ENCODE measurements at places on chromosomes 1 and 21.

GRCh38 chr1:47554082-47554481 lies 116.2 kb downstream of the FOXD2 start:
- H3K4me3 ChIP-seq = no peak overlapping the region
- no peaks in the 10 kb centered on the region for H3K4me1 ChIP-seq
- H3K36me3 ChIP-seq = no peaks in the 10 kb centered on the region
- no peak overlapping the region for H3K27ac ChIP-seq
- no peaks in the 10 kb centered on the region for H3K27me3 ChIP-seq

DNA sequence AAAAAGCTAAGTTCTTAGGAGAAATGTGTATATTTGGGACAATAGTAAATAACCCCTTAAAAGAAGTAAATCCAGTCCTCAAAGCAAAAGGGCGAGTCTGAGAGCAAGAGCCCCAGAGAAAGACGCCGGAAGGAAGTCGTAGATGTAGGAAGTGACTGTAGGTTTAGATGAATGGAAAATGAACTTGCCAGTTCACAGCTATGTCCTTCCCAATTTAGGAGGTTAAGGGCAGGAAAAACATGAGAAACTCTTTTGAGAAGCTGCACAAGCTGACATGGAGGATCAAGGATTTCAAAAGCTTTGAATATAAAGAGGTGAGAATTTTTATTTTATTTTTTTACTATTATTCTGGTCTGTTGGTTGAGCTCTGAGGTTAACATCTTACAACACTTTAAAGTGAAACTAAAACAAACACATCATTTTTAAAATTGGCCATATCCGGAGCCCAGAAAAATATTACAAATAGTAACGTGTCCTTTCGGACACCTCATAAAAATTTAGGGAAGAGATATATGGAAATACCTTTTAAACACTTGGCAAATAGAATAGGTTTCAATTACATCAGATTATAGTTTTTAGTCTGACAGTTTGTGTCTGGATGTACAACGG lies 1178.6 kb downstream of the MRPL39 start:
- DNase-seq = no peak
- no peak overlapping the region for H3K27ac ChIP-seq
- no peaks in the 10 kb centered on the region for H3K27me3 ChIP-seq
- no peak overlapping the region for H3K4me3 ChIP-seq
- H3K4me1 ChIP-seq = no peaks in the 10 kb centered on the region

DNA sequence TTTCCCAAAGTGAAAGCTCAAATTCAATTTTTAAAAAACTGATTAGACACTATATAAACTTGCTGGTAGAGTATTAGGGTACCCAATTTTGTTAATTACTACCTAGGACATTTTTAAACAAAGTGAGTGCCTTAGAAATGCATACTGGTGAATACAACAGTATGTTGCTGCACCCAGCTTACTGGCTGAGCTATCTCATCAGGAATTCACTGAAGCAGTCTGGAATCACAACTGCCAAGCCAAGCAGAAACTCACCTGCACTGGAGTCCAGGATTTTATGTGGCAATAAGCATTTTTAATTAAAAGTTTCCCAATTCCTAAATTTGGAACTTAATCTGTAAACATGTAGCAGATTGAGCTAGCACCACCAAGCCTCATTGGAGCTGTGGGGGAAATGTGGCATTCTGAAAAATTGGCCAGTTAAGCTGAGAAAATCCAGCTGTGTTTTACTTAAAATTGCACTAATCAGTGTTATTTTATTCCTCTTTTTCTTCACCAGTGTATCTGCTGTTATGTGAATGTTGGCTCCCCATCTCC lies 61.8 kb downstream of the CLEC20A start:
- no peak overlapping the region for H3K27ac ChIP-seq
- no peaks in the 10 kb centered on the region for H3K36me3 ChIP-seq
- no peak for DNase-seq
- no peak overlapping the region for H3K4me3 ChIP-seq
- no peaks in the 10 kb centered on the region for H3K27me3 ChIP-seq

GRCh38 chr1:98048244-98048643 lies 127.4 kb upstream of the DPYD start:
- H3K36me3 ChIP-seq = no peaks in the 10 kb centered on the region
- no peak overlapping the region for H3K4me3 ChIP-seq
- peak; percentile 56 for DNase-seq
- no peak overlapping the region for H3K27ac ChIP-seq
- H3K27me3 ChIP-seq = peaks cover 48% of the 10 kb centered on the region

- no peaks in the 10 kb centered on the region for H3K36me3 ChIP-seq
- DNase-seq = no peak
- no peaks in the 10 kb centered on the region for H3K4me1 ChIP-seq
- no peak overlapping the region for H3K27ac ChIP-seq
Observed at GRCh38 chr1:75708910-75709309, 15.6 kb upstream of the ACADM start.

DNA sequence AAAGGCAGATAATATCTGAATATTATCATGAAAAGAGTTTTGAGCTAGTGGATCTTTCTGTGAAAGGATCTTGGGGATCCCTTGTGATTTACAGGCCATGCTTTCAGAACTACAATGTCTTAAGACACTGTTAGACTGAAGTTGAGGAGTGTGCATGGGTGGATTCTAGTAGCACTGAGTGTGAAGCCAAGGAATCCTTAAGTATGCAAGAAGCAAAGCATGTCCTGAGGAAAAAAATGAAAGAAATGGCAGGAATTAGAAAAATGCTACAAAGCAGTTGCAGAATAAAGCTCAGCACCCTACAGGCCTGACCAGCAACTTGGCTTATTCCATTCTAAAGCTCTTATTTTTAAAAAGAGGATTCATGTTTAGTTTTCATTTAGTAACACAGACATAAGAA lies 11.9 kb downstream of the STX6 start:
- H3K4me3 ChIP-seq = no peak overlapping the region
- no peaks in the 10 kb centered on the region for H3K36me3 ChIP-seq
- H3K27me3 ChIP-seq = no peaks in the 10 kb centered on the region

- peak within 1 kb of the TSS; percentile 75 for H3K27ac ChIP-seq
- peak within 1 kb of the TSS; percentile 85 for H3K4me3 ChIP-seq
- peaks cover 3% of the 10 kb centered on the region for H3K4me1 ChIP-seq
- H3K36me3 ChIP-seq = peaks cover 20% of the 10 kb centered on the region
- peak; percentile 99 for DNase-seq
- H3K27me3 ChIP-seq = no peaks in the 10 kb centered on the region
Observed at GRCh38 chr1:150696995-150697927, at the start of gene GOLPH3L. TSS of gene GOLPH3L (minus strand) at chr1:150697154. CDS start at chr1:150694838, 2,316 bp downstream.

DNA sequence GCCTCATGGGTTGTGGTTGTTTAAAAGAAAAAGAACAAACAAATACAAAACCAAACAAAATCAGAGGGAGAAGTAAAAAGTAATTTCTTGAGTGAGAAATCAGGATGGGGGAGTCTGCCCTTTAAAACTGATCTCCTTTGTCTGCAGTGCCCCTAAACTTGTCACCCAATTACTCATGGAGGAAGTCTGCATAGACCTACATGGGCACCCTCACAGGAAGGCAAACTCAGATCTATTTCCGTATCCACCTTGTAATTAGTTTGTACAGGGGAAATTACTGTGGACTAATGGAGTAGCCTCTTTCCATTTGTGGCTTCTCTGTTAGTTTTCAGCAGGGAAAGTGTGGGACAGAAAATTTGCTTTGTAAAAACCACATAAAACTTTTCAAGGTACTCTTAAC lies 600.4 kb downstream of the ADGRL2 start:
- no peaks in the 10 kb centered on the region for H3K27me3 ChIP-seq
- H3K36me3 ChIP-seq = no peaks in the 10 kb centered on the region
- H3K4me1 ChIP-seq = no peaks in the 10 kb centered on the region
- DNase-seq = no peak

DNA sequence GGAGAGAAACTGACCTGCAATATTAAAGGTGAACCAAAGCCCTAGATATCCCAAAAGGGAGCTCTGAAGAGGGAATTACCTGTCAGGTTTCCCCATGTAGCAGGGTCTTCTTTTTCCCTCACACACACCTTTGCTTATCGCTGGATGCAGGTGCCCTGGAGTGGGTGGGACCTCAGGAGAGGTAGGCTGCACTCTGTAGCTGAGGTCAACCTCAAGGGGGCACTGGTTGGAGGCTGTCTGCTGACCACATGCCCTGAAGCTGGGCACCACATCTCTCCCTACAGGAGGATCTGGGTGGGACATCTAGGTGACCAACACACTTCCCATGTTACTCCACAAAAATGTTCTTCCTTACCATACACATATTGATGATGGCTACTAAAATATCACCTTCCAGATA lies 298.7 kb upstream of the USP25 start:
- no peak for DNase-seq
- no peak overlapping the region for H3K4me3 ChIP-seq
- no peaks in the 10 kb centered on the region for H3K4me1 ChIP-seq
- H3K27ac ChIP-seq = no peak overlapping the region
- H3K27me3 ChIP-seq = no peaks in the 10 kb centered on the region

GRCh38 chr1:236685917-236686814 lies at the start of gene ACTN2:
TSS of gene ACTN2 (plus strand) at chr1:236686499. CDS start at chr1:236686674, 175 bp downstream.
- H3K4me3 ChIP-seq = peak within 1 kb of the TSS; percentile 32
- DNase-seq = no peak
- no peak within 1 kb of the TSS for H3K27ac ChIP-seq
- peaks cover 7% of the 10 kb centered on the region for H3K4me1 ChIP-seq

DNA sequence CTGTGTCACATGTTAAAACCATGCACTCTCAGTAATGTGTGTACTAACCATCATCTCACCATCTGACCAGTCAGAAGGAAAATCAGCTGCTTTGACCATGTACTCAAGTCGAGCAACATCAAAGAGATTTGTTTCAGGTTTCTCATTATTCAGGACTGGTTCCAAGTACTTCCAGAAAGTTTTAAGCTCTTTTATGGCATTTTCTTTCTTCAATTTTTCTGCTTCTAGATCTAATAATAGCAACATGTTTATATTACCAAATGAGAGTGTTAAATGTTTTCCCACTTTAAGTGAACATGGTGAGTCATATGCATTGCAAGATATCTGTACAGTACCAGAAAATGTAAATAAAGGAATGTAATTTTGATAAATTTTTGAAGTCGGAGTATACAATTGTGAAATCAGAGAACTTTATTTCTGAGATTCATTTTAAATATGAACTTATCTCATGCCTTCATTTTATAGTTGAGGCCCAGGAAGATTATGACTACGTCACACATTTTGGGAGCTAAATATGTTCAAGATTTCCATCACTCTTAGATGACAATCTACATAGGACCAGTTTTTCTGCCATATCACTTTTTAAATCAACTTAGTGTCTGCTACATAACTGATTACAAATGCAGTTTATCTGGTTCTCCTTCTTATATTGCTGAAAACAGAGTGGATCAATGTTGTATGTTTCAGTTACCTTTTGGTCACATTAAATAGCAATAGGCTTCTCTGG lies 87.2 kb downstream of the SPAG17 start:
- H3K4me3 ChIP-seq = no peak overlapping the region
- H3K27me3 ChIP-seq = no peaks in the 10 kb centered on the region
- H3K36me3 ChIP-seq = no peaks in the 10 kb centered on the region
- no peaks in the 10 kb centered on the region for H3K4me1 ChIP-seq
- no peak overlapping the region for H3K27ac ChIP-seq
- no peak for DNase-seq

DNA sequence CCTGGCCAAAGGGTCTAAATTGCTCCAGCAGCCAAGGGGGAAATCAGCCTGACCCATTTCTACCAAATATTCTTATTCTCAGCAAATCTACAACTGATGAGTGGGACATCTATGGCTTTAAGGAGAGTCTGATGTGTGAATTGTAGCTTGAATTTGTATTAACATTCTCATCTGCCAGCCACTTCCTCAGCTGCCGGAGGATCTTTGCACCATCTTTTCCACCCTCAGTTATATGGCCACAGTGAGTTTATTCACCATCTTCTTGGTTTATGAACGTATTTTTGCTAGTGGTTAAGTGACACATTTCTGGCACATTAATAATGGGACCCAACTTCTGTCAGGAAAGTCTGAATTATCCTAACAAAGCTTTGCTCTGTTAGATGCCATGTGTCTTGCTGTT lies 69.6 kb downstream of the COLGALT2 start:
- no peak overlapping the region for H3K27ac ChIP-seq
- DNase-seq = no peak
- H3K27me3 ChIP-seq = no peaks in the 10 kb centered on the region
- no peaks in the 10 kb centered on the region for H3K4me1 ChIP-seq
- no peaks in the 10 kb centered on the region for H3K36me3 ChIP-seq

DNA sequence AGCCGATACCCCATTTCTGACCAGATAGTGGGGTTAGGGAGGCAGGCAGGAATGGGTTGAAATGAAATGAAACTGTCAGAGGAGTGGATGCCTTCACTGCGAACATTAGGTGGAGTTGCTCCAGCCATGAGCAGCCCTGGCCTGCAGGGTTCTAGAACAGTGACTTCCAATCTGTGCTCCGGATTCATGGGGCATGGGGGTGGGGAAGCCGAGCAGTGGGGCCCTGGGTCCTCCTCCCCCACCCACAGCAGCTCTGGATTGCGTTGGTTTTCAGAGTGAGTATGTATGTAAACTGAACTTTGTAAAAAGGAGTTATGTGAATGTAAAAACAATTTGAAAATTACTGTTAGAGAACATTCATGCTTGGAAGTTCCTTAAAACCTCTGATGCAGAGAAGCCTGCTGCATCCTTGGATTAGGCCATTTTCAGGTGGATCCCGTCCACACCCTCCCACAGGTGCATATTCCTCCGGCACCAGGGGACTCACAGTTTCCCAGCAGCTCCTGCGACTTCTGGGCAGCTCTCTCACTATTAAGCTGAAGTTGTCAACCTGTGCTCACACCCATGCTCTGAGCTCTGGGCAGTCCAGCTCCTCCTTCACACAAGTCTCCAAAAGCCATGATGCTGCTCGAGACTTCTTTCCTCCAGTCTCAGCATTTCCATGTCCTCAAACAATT lies 54.4 kb upstream of the EDN2 start:
- no peaks in the 10 kb centered on the region for H3K4me1 ChIP-seq
- DNase-seq = no peak
- no peak overlapping the region for H3K4me3 ChIP-seq
- H3K27me3 ChIP-seq = no peaks in the 10 kb centered on the region

DNA sequence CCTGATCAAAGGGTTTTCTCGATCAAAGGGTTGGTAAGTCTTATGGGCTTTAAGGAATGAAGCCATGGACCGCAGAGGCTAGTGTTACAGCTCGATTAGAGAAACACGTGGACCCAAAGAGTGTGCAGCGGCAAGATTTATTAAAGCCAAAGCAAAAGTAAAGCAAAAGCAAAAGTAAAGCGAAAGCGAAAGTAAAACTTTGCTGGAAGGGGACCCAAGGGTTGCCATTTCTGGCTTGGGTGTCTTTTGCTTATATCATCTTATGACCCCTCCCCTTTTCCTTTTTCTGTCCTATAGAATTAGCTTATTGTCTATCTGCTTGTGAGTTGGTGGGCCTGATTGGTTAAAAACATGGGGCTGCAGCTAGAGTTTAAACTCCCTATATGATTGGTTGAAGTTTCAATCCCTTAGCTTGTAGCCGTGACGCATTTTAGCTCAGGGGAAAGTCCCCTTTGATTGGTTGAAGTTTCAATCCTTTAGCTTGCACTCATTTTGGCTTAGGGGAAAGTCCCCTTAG lies 957.0 kb downstream of the AMY1C start:
- H3K4me3 ChIP-seq = no peak overlapping the region
- no peak for DNase-seq
- no peak overlapping the region for H3K27ac ChIP-seq
- H3K4me1 ChIP-seq = no peaks in the 10 kb centered on the region
- no peaks in the 10 kb centered on the region for H3K27me3 ChIP-seq
